ENCODE measurements at places on chromosomes 5 and 9.

GRCh38 chr5:125152044-125152443 lies 405.6 kb upstream of the ZNF608 start:
- no peak for DNase-seq

DNA sequence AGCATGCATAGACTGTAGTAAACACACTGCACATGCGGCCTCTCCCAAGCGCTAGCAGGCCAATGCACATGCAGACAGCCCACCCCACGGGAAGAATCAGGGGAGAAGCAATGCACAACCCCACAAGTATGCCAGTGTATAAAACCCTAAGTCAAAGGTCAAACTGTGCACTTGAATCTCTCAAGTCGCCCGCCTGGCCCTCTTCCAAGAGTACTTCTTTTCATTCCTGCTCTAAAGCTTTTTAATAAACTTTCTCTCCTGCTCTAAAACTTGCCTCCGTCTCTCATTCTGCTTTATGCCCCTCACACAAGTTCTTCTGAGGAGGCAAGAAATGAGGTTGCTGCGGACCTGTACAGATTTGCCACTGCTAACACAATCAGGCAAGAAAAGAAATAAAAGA lies 50.4 kb downstream of the PTPDC1 start:
- DNase-seq = no peak

DNA sequence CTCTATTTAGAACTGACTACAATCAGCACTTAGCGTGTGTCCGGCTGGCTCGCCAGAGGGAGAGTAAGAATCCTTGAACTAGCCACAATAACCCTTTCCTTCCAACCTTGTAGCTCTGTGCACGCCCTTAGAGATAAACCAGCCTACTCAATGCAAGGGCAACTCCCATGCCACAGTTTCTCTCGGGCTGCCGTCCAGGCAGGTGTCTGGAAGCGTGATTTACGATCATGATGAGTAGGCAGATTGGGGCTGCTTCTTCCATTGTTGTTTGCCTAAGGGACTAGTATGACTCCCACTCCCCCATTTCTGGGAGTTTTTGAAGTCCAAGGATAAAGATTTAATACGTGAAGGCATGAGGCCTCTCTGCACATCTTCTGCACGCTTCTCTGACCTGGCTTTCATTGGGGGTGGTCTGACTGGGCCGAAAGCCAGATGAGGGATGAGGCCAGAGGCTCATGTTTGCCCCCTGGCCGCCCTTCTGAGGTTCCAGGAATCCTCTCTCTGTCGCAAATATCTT lies 134.0 kb upstream of the MYO10 start:
- DNase-seq = no peak

- DNase-seq = no peak
Observed at GRCh38 chr5:178740181-178740557, 9.7 kb upstream of the ZNF354A start.

GRCh38 chr5:36944607-36945225 lies 68.1 kb downstream of the NIPBL start:
- DNase-seq = peak; percentile 31

GRCh38 chr5:13945271-13945670 lies 783 bp upstream of the DNAH5 start:
- no peak for DNase-seq

GRCh38 chr5:139481580-139482049 lies 943 bp downstream of the STING1 start:
- DNase-seq = no peak

- DNase-seq = no peak
Observed at GRCh38 chr5:176424181-176424580, 7.8 kb upstream of the CLTB start.

GRCh38 chr5:80555099-80555498 lies 15.0 kb downstream of the ANKRD34B start:
- DNase-seq = no peak

DNA sequence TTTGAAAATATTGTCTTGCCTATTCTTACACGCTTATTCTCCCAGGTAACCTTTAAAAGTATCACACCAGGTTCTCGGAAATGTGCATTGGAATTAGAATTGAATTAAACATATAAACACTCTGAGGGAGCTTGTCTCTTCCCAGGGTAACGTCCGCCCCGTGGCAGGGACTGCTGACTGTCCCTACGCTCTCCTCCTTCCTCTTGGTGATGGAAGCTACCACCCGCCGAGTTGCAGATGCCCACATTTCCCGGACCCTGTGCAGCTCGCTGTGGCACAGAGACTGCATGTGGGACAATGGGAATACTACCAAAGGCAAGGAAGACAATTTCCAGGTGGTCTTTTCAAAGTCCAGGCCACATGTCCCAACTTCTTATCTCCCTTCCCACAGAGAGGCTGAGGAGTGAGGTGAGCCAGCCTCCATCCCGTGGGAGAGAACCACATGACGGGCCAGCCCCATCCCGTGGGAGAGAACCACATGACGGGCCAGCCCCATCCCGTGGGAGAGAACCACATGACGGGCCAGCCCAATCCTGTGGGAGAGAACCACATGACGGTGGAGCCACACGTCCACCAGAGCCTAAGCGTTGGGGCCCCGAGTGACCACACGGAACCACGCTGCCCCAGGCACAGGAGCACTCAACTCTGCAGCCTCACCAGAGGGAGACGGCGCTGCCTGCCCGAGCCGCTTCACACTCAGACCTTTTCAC lies 249.4 kb upstream of the IRX1 start:
- no peak for DNase-seq

GRCh38 chr9:131382850-131383729 lies 10.8 kb upstream of the PRRC2B start:
- DNase-seq = peak; percentile 44

DNA sequence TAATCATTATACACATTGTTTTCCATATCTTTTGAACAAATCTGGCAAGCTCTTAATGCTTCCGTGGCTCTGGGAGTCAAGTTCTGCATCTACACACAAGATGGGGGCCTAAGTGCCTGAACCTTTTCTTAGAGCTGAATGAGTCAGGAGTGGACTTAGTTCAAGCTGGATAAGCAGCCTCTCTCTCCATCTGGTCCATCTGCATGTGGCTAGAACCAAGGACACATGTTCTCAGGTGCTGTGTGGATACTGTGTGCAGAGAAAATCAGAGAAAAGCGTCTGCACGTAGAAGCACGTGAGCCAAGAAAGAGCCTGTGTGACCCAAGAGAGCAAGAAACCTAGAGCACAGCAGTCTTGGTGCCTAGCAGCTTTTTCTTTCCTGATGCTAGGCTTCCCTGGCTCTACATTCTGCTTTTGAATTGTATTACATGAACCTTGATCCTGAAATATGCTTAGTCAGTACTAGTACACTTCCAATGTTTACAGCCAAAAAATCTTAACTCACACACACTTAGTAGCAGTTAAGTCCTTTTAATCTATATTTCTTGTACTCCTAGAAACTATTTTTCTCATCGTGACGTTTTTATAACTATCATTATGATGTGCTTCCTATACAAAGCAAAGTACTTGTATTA lies 1798.9 kb downstream of the MAT2B start:
- DNase-seq = no peak

GRCh38 chr9:115914291-115914690 lies 239.3 kb upstream of the PAPPA start:
- DNase-seq = no peak

- no peak for DNase-seq
Observed at GRCh38 chr9:74138182-74138581, 359.0 kb upstream of the RORB start.

GRCh38 chr9:111175350-111175749 lies 137.1 kb upstream of the LPAR1 start:
- no peak for DNase-seq

DNA sequence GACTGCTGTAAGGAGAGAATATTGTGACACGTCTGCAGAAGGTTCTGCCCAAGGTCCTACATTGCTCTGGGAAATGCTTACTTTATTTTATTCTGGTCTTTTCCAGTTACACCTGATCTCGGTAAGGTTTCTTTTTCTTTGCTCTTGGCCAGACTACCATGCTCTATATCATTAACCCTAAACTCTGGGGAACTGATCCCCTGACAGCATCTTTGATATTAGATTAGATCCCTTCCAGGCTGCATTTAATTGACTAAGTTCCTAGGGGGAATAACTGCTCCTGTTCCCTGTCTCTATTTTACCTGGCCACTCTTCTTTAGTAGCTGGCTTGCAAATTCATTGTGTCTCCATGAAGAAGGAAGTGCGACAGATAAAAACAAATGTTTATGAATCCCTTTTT lies 243.5 kb downstream of the MAT2B start:
- DNase-seq = no peak

GRCh38 chr5:52139888-52140615 lies 647.7 kb upstream of the ITGA1 start:
- no peak for DNase-seq

- DNase-seq = no peak
Observed at GRCh38 chr9:101636247-101636646, 41.5 kb upstream of the PPP3R2 start.

DNA sequence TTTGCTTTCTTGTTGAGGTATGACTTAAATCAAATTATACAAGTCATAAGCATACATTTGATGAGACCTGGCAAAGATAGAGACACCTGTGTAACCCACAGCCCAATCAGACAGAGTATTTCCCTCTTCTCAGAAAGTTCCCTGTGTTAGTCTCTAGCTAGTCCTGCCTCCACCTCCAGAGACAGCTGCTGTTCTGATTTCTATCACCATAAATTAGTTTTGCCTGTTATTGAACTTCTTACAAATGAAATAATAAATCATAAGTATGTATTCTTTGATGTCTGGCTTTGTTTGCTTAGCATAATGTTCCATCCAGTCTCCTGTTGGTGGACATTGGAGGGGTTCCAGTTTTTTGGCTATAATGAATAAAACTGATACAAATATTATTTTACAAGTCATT lies 194.5 kb downstream of the ICE1 start:
- no peak for DNase-seq

DNA sequence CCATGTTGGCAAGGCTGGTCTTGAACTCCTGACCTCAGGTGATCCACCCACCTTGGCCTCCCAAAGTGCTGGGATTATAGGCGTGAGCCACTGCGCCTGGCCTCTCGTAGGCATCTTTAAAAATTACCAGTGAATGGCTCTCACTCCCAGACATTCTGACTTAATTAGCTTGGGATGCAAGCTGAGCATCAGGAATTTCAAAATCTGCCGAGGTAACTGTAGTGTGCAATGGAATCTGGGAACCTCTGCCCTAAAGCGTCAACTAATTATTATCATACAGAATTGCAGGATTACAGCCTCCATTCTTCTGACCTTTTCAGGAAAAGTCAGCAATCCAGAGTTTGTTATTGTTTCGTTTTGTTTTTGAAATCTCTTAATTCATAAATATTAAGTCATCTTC lies 213.4 kb upstream of the DMAC1 start:
- peak; percentile 17 for DNase-seq

GRCh38 chr5:100110497-100110896 lies 424.7 kb upstream of the FAM174A start:
- DNase-seq = no peak

- no peak for DNase-seq
Observed at GRCh38 chr9:99055384-99055783, 49.5 kb upstream of the TGFBR1 start.

DNA sequence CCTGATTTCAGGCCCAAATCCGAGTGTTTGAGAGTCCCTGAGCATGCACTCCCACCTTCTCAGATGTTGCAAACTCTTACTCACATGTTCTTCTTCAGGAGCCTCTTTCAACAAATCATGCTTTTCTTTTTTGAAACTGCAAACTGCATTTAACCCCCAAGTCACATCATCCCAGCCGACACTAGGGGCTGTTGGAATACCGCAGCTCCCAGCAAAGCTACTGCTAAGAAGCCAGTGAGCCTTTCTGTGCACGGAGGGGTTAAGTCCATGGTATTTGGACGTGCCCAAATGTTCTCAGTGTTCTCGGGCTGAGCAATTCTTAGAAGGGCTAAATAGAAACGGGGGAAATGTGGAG lies 282.9 kb downstream of the NFIB start:
- peak; percentile 63 for DNase-seq

GRCh38 chr9:75152416-75152815 lies 64.1 kb downstream of the OSTF1 start:
- DNase-seq = no peak

DNA sequence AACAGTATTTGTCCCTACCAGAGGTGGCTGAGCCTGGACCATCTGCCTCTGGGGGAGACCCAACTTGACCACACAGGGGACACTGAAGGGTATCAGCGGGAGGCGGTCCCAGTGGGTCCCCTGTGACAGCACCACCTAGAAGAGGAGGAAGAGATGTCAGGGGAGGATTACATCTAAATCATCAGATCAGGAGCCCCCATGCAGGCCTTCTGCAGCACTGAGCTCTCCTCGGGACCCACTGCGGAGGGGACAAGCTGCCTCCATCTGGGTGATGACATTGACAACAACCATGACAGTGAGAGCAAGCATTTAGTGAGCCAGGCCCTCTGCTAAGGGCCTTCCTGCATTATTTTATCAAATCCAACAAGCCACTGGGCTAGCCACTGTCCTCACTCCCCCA lies 12.3 kb downstream of the ORM2 start:
- DNase-seq = no peak

DNA sequence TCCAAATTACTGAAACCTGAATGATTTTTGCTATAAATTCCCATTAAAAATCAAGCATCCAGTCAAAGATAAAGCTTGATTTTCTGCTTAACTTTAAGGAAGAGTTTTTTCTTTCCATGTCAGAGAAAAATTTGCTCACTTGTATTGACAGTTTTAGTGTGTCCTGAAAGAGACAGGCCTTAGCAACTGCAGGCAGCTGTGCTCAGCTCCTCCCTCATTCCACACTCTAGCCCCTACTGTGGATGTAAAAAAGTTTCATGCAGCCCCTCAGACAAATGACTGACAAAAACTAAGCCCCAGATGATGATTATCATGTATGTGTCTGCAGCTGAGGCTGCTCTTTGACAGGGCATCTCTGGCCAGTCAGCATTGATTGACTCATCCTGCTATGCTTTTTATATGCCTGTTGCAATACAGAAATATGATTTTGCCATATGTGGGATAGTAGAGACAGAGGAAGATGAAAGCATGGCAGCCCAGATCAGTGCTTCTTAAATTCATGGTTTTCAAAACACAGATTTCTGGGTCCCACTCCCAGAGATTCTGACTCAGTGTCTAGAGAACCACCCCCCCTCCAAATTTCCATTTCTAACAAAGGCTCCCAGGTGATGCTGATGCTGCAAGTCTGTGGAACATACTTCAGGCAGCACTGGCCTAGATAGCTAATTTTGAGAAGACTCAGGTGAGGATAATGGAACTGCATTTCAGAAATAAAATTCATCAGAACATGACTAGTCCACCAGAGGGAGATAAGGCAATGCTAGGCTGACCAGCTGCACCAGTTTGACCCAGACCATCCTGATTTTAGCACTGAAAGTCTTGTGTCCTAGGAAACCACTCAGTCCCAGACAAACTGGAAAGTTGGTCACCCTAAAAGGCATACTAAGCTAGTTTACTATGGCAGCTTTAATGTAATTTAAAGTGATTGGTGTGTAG lies 298.7 kb upstream of the KCNN2 start:
- no peak for DNase-seq

GRCh38 chr5:157266286-157267007 lies 524 bp downstream of the CYFIP2 start:
- no peak for DNase-seq

- DNase-seq = no peak
Observed at GRCh38 chr9:69582544-69583297, 89.5 kb downstream of the APBA1 start.
